ENCODE measurements at places on chromosomes 2 and 18. TPM values are rescaled to one million over a fixed set of nuclear protein-coding genes. Genes with fewer than 3 reads are reported as not detected.

The GFPT1 gene
- total RNA-seq, result 25.3 TPM

The TNFRSF11A gene
- 9.5 TPM for total RNA-seq

The METTL5 gene
- 69.9 TPM for total RNA-seq

The AOX1 gene
- total RNA-seq, result 4.7 TPM

The TPGS2 gene
- 93.9 TPM for total RNA-seq

The POTEF gene
- not detected for total RNA-seq

Measured in A549 treated with Mapracorat at 1 μM for 4 hours (cell line).